ENCODE measurements at places on chromosomes 11 and 22.

DNA sequence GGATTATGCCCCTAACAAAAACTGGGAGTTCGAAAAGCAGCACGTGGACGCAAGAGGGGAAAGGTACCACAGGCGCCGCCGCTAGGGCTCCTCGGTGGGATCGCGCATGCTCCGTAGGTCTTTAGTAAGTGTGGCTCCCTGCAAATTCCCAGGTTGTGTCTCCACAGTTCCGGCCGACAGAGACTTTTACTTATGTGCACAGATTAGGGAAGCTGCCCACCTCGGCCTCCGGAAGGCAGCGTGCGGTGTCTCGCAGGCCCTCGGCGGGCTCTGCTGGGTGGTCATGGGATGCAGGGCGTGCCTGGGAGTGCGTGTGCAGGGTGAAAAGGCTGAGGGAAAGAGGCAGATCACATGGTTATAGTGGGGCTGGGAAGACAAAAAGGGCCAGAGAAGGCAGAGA, 39.7 kb upstream of the PANX1 start:
- no peaks in the 10 kb centered on the region for H3K4me1 ChIP-seq
- H3K4me3 ChIP-seq = no peak overlapping the region
- no peak for DNase-seq

DNA sequence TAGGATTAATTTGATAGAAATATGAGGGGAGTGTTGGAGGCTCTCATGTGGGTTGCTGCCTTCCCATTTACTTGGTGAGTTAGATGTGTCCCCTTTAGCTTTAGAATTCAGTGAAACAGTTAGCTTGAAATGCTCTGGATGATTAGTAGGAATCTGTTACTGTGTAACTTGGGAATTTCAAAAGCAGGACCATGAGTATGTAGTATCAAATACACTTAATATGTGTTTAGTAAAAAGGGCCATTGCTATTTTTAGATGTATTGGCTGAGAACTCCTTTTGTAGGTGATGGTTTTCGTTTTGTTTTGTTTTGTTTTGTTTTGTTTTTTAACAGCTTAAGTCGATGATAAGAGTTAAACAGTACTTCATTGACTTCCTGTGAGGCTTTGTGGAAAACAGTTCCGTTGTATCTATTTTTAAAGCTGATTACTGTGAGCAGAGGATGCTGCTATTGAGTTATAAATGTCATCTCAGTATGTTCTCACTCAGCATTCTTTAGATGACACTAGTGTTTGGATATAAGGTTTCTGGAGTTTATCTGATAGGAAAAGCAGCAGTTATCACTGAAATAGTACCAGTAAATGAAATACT, 53.5 kb downstream of the MCAM start:
- peaks cover 5% of the 10 kb centered on the region for H3K36me3 ChIP-seq
- H3K4me3 ChIP-seq = no peak overlapping the region
- H3K27ac ChIP-seq = no peak overlapping the region

GRCh38 chr11:36280531-36280930, 8.7 kb downstream of the COMMD9 start:
- H3K36me3 ChIP-seq = peaks cover 60% of the 10 kb centered on the region
- H3K4me1 ChIP-seq = peaks cover 13% of the 10 kb centered on the region
- no peak overlapping the region for H3K27ac ChIP-seq
- DNase-seq = no peak

DNA sequence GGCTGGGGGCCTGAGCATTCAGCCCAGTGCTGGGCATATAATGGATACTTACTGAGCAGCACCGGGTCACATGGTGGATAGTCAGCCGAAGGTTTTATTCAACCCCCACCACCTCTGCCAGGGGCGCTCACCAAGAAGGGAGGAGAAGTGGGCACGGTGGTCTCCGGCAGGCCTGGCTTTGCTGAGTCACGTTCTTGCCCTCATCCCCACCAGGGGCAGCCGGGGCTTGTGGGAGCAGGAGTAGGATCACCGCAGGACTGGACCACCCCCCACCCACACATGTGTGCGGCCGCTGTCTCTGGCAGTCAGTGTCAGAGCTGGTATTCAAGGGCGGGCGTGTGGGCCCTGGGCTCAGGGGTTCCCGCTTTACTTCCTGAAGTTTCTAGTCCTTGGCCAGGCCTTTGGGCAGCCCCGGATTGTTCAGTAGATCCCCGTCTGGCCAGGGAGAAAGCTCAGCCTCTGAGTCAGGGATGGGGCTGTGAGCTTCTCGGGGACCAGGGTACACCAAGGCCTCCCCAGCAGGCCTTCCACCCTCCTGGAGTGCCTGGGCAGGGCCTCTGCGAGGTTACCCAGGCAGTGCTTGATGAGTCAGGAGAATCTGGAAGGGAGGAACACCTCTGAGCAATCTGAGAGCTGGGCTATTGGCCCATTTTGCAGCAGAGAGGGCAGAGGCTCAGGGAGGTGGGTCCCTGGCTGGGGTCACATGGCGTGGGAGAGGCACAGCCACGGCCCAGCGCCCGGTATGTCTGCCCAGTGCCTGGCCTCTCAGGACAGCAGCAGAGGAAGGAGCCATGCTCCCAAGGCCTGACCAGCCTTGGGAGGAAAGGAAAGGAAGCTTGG, 60.6 kb downstream of the RTL6 start:
- H3K27ac ChIP-seq = no peak overlapping the region
- no peak overlapping the region for H3K4me3 ChIP-seq
- no peaks in the 10 kb centered on the region for H3K27me3 ChIP-seq
- no peaks in the 10 kb centered on the region for H3K4me1 ChIP-seq
- DNase-seq = no peak
- H3K36me3 ChIP-seq = no peaks in the 10 kb centered on the region

DNA sequence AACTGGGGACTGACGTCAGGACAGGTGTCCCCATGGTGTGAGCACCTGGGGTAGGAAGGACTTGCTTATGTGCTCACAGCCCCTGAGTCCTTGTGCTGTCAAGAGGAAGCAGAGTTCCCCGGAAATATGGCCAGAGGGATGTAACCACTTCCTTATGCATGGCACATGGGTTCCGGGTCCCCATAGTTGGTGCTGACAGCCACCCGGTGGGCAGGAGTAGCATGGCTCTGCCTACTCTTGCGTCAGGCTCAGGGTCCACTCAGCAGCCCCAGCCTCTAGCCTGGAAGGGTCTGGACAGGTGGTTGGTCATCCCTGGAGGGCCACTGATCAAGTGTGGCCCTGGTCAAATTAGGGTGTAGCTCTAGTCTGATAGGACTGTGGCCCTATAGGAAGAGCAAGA, 42.8 kb upstream of the CCND1 start:
- no peak overlapping the region for H3K4me3 ChIP-seq
- no peak overlapping the region for H3K27ac ChIP-seq
- no peaks in the 10 kb centered on the region for H3K27me3 ChIP-seq
- no peak for DNase-seq
- no peaks in the 10 kb centered on the region for H3K36me3 ChIP-seq
- H3K4me1 ChIP-seq = no peaks in the 10 kb centered on the region

GRCh38 chr11:67998150-67999045, 5.5 kb downstream of the UNC93B1 start:
- peaks cover 71% of the 10 kb centered on the region for H3K4me1 ChIP-seq
- no peak for DNase-seq
- H3K27me3 ChIP-seq = no peaks in the 10 kb centered on the region
- H3K4me3 ChIP-seq = no peak overlapping the region
- peaks cover 67% of the 10 kb centered on the region for H3K36me3 ChIP-seq

Measured in CD14-positive monocyte (primary cell).